Right ventricle myocardium superior (tissue), 1 donor: ENCODE measurements at places on chromosomes 6 and 20.

DNA sequence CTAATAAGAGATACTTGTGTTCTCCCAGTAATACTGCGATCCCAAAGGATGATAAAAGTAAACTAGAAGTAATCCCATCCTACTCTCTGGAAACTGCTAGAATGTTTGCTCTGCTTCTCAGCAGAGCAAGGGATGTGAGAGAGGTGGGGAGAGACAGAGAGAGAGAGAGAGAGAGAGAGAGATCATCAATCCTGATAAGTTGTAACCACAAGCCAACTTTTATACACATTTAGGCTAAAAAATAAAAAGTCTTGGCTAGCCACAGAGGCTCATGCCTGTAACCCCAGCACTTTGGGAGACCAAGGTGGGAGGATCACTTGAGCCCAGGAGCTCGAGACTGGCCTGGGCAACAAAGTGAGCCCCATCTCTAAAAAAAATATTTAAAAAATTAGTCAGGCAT, 16.0 kb upstream of the TRIM38 start:
- DNase-seq: no peak

DNA sequence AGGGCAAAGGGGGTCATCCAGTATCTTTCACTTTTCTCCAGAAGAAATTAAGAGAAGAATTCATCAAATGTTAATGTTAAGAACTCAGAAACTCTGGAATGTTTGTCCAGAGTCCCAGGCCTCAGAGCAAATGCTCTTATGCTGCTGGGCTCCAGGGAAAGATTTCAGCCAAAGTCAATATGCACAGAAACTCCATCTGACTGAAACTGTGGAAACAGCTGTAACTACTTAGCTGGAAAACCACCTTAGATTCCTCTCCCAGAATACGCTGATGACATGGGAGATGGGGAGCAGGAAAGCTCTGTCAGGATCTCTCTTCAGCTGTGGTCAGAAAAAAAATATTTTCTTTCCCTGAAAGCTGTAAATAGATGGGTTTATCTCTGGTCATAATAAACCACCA, 559.6 kb downstream of the RFPL4B start:
- DNase-seq: no peak

DNA sequence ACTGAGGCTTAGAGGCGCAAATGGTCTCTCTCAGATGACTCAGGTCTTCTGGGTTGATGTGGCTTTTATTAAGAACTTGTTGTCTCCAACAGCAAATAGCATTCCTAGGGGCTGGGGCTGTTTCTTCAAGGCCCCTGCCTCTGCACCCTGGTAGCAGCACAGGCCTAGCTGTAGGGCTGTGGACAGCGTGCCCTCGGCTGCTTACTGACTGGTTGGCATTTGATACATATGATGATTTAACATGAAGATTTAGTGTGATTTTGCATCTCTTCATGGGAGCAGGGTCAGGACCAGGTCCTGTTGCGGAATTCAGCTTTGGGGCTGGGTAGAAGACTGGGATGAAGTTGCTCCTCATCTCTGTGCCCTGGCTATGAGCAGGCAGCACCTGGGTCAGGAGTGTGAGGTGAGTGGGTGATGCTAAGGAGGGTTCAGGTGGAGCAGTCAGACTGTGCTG, 24.3 kb upstream of the IER3 start:
- DNase-seq: no peak

DNA sequence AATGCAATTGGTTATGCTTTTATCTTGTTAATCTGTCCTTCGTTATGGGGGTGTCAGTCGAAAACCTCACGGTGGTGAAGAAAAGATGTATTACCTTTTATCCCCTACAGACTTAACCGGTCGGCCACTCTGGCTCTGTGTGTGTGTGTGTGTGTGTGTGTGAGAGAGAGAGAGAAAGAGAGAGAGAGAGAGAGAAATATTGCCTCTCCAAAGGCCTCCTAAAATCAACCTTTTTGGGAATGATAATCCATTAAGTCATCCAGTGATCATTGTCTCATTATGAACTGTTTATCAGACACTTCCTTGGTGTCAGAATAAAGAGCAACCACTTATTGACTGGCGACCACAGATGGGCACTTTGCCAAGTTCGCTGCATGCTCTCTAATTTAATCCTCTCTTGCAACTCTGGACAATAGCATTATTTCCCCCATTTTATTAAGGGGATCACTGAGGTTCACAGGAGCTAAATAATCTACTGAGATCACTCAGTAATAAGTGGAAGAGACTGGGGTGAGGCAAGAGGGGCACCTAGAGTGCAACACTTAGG, 30.7 kb downstream of the SLC35D3 start:
- DNase-seq: no peak

DNA sequence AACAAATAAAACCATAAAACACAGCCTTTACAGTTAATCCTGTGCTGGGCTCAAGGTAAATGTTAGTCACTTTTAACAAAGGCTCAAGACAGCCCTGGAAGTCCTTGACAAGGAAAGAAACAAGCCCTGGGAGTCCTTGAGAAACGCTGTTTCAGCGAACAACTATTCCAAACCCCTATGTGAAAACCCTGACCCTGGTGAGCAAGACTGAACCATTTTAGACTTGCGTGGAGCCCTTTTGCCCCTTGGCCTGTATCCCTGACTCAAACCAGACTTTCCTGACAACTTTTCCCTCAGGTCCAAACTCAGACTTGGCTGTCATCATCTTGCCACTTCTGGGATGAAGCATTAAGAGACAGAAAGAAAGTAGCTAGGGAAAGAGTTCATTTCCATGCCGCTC, 180.4 kb downstream of the AIG1 start:
- no peak for DNase-seq

DNA sequence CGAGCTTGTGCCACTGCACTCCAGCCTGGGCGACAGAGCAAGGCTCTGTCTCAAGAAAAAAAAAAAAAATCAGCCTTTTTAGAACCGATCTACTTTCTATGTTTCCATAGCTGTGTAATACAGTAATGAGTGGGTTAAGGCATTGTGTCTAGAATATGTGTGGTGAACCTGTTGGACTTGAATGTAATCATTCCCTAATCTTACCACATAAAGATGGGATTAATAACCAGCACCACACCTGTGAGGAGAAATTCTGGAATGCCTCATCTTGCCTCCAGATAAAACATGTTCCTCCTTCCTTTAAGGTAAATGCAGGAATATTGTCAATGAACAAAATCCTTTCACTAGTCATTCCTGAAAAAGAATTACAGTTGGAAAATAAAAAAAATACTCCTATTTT, 43.7 kb downstream of the MAPK14 start:
- DNase-seq: no peak

DNA sequence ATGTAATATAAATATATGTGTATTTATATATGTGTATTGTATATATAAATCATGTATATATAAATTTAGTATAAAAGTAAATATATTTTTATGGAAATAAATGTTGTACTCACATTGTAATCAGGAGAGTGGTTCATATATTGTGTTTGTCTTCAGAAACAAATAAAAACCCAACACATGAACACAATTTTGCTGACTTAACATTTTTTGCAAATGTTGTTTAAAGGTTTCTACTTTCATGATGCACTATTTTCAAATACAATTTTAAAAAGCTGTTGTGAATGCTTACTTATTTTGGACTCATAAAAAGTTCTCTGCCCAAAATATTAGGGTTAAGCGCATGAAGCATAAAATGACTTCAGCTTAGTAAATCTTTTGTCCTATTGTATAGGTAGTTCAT, 24.0 kb upstream of the PHF3 start:
- DNase-seq: no peak
